Activated T-cell treated with anti-CD3 and anti-CD28 coated beads for 48 hours (primary cell): ENCODE measurements at places on chromosomes 2 and 18.

- no peak for DNase-seq
Measured at GRCh38 chr2:45768208-45768607, 116.7 kb downstream of the PRKCE start.

- DNase-seq: no peak
Measured at GRCh38 chr2:36511858-36512603, 85.9 kb downstream of the FEZ2 start.

DNA sequence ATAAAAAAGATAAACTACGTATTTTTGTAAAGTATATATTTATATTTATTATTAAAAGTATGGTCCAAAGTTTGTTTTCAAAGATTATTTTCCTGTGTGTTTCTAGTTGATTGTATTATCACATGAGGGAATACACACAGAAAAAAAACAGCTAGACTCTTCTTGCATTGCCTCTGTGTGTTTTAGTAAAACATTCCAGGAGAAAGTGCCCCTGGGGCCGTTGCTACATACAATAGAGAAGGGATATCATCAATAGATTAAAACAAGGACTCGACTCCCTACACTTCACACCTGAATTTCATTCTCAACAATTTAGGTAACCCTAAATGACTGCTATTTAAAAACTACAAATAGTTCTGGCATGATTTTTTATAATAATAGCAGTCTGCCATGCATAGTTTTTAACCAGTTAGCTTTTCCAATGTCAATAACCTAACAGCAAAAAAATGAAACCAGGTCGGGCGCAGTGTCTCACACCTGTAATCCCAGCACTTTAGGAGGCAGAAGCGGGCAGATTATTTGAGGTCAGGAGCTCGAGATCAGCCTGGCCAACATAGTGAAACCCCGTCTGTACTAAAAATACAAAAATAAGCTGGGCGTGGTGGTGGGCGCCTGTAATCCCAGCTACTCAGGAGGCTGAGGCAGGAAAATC, 171.3 kb downstream of the DNAH6 start:
- DNase-seq: no peak

DNA sequence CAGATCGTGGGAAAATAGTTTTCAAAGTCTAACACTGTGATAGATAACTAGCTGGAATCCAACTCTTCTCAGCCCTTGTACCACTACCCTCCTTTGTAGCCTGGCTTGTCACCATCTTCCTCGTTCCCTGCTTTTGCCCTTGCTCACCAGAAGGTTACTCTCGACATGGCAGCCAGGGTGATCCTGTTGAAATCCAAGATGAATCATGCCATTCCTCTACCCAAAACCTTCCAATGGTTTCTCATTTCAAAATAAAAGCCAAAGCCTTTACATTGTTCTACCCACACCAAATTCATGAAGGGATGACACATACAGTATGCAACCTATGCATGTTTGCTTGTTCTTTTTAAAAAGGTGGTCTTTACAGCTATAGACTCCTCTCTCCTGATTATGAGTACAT, 45.7 kb downstream of the STAT4 start:
- DNase-seq: no peak

- no peak for DNase-seq
Measured at GRCh38 chr2:220315098-220315823, 687.8 kb downstream of the SLC4A3 start.

- DNase-seq: no peak
Measured at GRCh38 chr2:10289891-10290290, 12.8 kb upstream of the HPCAL1 start.

GRCh38 chr2:119826370-119826961, 66.7 kb downstream of the PTPN4 start:
- DNase-seq: peak; percentile 19

DNA sequence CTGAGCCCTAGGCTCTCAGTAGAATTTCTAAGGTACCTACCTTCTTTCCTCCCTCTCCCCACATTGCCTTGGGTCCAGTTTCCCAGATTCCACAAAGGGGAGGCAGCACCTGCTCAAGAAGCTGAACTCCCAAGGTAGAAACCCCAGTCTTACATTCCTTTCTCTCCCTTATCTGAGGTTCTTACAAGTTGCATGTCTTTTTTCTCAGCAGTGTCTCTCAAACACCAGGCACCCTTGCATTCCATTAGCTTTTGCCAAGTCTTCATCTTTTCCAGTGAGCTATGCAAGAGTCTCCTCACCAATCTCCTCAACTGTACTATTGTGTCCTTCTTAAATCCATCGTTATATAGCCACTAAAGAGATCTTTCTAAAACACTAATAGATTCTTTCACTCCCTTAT, 4.1 kb upstream of the NT5C1B start:
- no peak for DNase-seq

GRCh38 chr18:56289381-56289780, 349.0 kb downstream of the TXNL1 start:
- DNase-seq: no peak

- no peak for DNase-seq
Measured at GRCh38 chr18:40414155-40414754, 1540.8 kb upstream of the PIK3C3 start.

- DNase-seq: no peak
Measured at GRCh38 chr2:33505966-33506365, 29.5 kb downstream of the RASGRP3 start.

GRCh38 chr2:1793001-1793867, 48.9 kb upstream of the PXDN start:
- DNase-seq: no peak

- no peak for DNase-seq
Measured at GRCh38 chr2:179701524-179702110, 159.8 kb downstream of the ZNF385B start.

DNA sequence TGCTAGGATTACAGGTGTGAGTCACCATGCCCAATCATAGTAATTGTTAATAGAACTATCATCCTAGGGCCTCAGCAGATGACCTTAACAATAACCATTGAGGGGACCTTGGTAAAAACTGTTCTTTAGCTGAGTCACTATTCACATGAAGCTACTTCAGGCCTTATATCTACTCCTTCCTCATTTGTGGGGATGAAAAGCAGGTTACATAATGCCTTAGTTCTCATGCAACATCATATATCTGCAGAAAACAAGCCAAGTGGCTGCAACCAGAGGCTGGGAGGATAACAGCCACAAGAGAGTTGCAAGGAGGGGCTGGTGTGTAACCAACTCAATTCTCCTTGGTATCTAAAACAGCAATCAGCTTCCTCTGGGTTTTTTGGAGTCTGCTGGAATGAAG, 445.4 kb downstream of the NBAS start:
- no peak for DNase-seq

DNA sequence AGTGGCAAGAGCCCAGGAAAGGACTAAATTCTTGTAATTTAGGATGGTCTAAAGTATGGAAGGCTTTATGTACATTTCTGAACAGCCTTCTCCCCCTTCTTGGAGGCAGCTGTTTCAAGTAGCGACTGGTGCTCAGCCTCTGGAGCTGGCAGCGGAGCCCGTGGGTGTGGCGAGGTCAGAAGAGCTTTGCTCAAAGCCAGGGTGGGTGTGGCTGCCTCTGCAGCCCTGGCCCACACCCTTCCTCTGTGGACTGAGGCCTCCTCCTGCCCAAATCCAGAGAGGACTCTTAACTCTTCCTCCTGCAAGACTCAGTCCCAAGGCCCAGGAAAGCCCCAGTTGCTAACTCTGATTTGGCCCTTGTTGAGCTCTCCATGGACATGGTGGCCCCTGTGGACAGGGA, 202.1 kb upstream of the REV1 start:
- DNase-seq: no peak

- no peak for DNase-seq
Measured at GRCh38 chr2:38690499-38691420, 24.8 kb downstream of the GALM start.

- no peak for DNase-seq
Measured at GRCh38 chr2:23460228-23460627, 75.2 kb downstream of the KLHL29 start.

GRCh38 chr2:22812065-22812680, 572.8 kb upstream of the KLHL29 start:
- no peak for DNase-seq

GRCh38 chr2:43469094-43469493, 126.7 kb downstream of the THADA start:
- DNase-seq: no peak

DNA sequence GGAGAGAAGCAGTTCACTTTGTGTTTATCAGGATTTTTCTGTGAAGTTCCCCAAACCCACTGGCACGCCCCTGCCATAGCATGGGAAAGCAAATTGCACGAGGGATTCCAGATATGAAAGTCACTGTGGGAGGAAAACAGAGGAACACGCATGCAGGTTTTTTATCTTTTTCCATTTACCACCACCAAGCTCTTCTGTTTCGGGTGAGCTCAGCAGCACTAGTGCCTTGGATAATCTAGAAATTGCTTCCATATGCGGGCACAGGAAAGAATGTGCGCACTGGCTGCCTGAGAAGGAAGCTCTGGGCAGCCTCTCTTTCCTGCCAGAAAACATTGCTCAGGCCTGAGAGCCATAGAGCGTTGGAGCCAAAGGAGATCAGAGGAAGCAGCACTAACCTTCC, 65.9 kb upstream of the WIPF1 start:
- no peak for DNase-seq

- DNase-seq: no peak
Measured at GRCh38 chr2:39375917-39376316, 61.2 kb downstream of the MAP4K3 start.

DNA sequence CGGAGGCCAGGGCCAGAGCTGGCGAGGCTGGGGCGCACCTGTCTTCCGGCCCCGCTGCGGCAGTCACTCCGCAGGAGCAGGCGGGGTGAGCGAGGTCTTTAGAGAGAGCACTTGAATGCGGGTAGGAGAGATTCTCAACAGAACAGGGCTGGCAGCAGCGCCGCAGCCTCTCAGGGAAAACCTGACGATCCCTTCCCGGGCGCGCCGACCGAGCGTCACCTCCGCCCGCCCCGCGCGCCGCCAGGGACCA, 526 bp downstream of the PRKRA start:
- DNase-seq: no peak

- no peak for DNase-seq
Measured at GRCh38 chr2:172456002-172456401, 28.6 kb downstream of the ITGA6 start.

DNA sequence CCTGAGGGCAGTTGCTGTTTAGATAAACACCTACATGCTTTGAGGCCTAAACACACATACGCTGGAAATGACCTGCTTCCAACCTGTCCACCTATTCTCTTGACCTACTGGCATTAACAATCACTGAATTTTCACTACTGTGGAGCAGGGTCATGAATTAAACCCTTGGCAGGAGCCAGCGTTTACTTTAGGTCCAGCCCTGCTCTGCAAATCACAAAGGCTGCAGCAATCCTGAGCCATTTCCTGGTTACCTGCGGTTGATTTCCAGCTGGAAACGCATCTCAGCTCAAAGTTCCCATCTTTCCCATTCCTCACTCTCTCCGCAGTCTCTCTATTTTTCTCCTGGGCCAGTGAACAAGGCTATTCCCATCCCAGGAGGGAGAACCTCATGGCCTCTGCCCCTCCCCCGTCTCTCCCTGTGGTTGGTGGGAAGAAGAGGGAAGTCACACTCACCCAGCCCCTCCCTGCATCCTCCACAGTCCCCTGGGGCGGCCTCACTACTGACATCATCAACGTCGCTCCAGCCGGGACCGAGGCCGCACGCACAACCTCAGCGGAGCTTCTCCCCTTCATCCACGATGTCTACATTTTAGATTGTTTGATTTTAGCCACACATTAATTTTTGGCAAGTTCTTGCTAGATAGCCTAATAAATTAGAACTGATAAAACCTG, 84.5 kb upstream of the SNTG2 start:
- DNase-seq: no peak

DNA sequence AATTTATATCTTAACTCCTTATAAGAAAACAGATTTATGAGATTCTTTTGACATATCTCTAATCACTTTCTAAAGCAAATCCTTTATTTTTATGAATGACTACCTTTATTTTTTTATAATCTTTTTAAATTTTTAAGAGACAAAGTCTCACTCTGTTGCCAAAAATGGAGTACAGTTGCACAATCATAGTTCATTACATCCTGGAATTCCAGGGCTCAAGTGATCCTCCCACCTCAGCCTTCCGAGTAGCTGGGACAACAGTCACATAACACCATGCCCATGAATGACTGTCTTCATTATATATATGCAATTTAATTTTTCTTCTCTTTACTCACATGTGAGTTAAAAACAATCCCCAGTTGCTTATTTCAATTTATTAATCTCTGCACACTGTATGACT, 21.7 kb downstream of the ACADL start:
- DNase-seq: no peak

DNA sequence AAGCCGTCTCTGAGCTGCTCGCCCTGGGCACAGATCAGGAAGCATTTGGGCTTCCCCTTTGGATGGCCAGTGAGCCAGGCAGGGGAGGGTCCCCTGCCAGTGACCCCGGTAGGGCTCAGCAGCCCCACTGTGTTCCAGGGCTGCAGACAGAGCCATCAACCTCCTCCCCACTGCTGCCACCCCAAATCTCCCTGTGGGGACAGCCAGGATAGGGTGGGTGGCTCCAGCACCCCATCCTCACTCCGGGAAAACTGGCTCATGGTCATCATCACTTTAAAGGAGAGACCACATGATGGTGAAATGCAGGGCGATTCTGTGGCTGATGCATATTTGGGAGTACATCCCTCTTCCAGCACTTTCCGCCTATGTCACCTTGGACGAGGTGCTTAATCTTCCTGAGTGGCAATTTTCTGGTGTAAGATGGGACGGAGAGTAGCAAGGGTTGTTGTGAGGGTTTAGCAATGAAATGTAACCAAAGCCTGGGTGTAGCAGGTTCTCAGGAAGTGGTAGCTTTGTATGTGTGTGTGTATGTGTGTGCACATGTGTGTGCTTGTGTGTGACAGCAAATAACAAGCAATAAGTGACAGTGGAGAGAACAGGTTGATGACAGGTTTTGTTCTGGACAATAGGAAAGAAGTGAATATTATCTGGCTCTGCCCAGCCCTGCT, 61.8 kb downstream of the ACAA2 start:
- DNase-seq: no peak

GRCh38 chr2:216327447-216327935, 44.8 kb downstream of the MARCHF4 start:
- DNase-seq: no peak

DNA sequence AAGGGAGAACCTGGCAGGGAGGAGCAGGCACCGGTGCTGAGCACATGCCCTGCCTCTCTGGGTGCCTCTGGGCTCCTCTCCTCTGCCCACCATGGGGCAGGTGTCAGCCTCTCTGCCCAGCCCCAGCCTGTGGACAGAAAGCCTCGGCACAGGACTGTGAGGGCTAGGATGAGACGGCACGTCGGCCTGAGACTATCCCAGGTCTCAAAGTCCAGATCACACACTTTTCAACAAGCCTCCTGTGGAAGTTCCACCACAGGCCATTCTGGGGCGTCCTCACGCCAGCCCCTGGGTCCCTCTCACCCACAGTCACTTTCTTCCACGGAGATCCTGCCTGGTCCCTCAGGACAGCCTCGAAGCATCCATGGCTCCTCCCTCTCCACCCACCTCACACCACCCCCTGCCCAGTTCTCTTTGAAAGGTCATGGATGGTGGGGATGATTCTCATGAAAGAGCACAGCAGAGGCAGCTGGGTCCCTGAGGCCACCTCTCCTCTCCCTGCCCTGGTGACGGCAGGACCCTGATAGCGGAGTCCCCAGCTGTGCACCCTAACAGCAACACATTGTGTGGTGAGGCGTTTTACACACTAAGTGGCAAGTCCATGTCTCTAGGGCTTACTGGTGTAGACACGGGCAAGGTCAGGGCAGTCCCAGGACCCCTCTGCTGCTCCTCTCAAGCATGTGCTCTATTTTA, 569.4 kb upstream of the SALL3 start:
- DNase-seq: no peak

GRCh38 chr2:235080101-235080500, 128.3 kb downstream of the SH3BP4 start:
- DNase-seq: no peak

- no peak for DNase-seq
Measured at GRCh38 chr18:72539901-72540300, 4.2 kb downstream of the CBLN2 start.

GRCh38 chr2:241532733-241533601, 24.6 kb upstream of the STK25 start:
- no peak for DNase-seq
